ENCODE measurements at places on chromosomes 5 and 9.
A peak's percentile ranks its signal among the peaks of the same experiment; 100 is the strongest.

- DNase-seq, result no peak
Observed at GRCh38 chr5:159906463-159906862, 9.8 kb upstream of the ADRA1B start.

DNA sequence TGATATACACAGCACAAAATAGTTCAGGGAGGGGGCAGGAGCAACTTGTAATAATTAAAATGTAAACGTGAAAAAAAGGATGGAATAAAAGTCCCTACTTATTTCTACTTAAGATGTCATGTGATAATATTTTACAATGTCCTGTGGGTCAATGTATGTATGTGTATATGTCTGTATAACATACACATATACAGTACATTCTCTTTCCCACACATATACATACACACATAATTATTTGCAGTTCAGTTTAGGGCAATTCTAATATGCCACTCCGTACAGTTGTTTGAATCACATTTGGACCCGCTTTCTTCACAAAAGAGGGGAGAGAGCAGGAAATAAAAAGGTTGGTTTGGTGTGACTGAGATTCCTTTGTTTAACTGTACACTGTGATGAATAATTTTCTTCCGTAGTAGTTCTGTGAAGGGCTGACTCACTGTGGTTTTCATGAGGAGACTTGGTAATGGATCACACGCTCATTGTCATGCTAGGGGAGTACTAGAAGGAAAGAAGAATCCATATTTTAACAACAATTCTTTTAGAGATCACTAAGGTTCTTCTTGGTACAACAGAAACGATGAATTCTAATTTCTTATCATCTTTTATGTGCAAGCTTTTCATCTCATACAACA, 26.2 kb upstream of the ACOT12 start:
- DNase-seq, result no peak

- no peak for DNase-seq
Observed at GRCh38 chr9:1948541-1948940, 66.6 kb upstream of the SMARCA2 start.

DNA sequence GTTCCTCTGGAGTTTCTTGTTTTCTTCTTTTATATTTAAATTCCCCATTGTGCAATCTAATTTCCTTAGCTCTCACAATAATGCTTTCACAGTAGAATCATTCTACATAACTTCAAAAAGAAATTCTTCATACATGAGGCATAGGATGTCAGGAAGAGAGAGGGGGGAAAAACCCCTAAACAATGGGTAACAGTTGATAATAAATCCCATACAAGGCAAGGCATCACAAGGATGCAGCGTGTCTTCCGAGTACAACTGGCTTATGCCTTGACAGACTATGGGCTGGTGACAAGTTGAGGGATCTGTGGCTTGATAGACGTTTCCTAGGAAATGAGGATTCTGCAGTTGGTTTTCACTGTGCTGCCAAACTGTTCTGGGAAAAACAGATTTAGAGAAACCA, 247.4 kb downstream of the ARL15 start:
- DNase-seq, result no peak

DNA sequence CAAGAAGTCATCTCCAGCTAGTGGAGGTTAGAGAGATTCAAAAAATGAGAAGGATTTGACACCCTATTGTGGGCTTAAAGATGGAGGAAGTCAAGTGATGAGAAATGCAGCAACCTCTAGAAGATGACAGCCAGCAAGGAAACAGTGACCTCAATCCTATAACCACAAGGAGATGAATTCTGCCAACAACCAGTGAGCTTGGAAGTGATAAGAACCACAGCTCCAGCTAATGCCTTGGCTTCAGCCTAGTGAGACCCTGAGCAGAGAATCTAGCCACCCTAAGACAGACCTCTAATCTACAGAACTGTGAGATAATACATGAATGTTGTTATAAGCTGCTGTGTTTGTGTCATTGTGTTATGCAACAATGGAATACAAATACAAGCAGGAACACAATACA, 262.4 kb downstream of the GRIA1 start:
- DNase-seq, result no peak

GRCh38 chr5:136007271-136007670, 21.5 kb upstream of the TGFBI start:
- DNase-seq, result no peak

DNA sequence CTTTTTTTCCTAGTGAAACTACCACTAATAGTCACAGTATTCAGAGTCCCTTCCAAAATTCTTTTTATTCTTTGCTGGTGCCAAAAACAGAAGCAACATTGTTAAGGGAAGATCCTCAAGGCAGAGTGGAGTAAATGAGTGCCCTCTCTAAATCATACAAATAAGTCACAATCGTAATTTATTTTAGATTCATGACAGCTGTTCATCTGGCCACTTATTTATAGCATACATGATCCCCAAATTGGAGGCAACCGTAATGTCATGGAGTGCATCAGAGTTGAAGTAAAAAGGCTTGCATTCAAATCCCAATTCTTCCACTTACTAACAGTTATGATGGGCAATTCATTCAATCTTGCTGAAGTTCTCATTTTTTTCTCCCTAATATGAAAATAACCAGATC, 33.4 kb downstream of the POLK start:
- DNase-seq, result no peak

DNA sequence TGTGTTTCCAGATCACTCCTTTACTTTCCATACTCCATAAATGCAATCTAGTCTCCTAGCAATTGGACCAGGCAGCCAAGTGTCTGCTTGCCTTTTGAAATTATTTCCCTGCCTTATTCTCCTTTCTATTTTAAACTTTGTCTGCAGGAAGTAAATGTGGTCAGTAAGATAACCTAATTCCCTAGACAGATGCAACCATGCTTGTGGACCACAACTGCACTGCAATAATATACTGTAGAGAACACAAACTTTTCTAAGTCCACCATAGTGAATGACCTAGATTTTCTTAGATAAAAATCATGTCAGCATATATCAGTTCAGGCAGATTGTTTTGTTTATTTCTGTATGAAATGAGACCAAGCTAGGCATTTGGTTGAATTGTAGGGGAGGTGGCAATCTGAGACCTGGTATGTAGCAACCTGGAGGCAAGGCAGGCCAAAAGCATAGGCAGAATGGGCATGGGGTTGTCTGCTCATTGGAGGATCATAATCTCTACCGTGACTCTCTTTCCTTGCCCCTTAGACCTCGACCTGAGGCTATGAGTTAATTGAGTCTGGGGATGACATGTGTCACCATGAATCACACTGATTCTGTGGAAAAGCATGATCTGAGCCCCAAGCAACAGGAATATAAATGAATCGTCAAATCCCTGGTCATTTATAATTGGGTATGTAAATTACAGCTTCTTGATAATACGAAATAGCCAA, 20.7 kb downstream of the ACTL7B start:
- DNase-seq, result no peak

GRCh38 chr5:52870448-52870847, 82.7 kb downstream of the ITGA1 start:
- no peak for DNase-seq

DNA sequence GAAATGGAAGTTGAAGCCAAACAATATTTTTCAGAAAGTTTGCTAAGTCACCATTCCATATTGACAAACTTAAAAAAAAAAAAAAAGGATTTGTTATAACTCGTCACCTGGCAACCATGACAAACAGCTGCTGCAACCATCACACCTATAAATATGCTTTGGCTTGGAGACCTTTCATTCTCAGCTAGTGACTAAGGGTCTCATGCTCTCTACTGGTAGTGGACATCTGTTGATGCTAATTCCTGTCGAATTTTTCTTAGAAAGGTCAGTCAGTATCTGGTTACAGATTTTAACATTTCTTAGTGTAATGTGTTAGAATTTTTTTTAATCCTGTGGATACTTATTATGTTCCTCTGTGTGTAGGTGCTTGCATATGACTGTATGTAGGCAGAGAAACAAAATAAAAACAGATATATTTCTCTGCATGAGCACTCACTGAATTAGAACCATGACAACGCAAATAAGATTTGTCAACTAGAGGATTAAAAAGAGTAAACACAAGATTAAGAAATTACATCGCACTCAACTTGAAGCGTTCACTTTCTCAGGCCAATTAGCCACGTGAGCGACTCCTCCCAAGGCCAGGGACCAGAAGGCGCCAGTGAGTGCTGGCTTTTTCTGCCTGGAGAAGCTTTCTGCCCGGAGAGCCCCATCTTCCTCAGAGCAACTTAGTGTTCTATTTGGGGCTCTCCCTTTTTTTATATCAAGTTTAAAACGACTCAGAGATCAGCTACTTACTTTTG, 27.0 kb upstream of the ZNF622 start:
- DNase-seq, result peak; percentile 2

DNA sequence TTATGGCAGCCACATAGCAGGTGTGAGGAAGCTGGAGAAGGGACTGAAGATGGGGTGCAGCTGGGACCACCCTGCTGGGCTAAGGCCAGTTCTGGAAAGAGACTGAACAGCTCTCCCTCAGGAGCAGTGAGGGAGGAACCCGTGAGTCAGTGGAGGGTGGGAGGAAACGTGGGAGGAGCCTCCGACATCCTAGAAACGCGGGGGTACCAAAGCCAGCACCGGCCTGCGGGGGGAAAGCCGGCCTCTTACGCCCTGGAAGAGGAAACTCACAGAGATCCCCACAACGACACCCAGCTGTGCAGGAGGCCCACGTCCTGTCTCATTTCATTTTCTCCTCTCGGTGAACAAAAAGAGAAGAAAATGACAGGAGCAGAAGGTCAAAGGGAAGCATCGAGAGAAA, 185.8 kb upstream of the IRX4 start:
- DNase-seq, result no peak

- no peak for DNase-seq
Observed at GRCh38 chr5:154782812-154783592, 27.8 kb downstream of the LARP1 start.

DNA sequence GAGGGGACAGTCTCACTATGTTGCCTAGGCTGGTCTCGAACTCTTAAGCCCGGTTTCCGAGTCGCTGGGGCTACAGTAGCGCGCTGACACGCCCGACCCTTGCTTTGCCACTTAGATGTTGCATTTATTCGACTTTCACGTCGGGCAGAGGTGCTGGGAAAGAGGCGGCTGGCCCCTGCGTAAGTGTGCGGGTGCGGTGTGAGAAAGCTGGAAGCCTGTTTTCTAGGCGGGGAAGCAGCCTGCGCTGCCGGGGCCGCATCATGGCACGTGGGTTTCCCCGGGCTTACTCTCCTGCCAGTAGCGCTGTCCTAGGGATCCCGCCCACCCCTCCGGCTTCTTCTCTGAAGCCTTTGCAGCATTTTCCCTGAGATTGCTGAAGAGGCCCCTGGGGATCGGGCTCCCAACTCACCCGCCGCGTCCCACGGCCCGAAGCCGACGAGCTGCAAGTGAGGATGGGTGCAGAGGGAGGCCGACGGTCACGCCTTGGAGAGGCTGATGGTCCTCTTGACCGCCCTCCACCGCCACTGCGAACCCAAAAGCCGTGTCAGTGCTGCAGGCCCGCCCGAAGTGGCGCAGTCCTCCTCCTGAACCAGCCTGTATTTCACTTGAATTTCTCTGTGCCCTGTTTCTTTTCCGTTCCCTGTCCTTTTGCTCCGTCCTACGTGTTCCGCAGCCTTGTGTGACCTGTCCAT, 5.8 kb upstream of the TRIM41 start:
- no peak for DNase-seq

- DNase-seq, result no peak
Observed at GRCh38 chr5:92863666-92864065, 717.4 kb downstream of the NR2F1-AS1 start.

- DNase-seq, result no peak
Observed at GRCh38 chr5:135339623-135340022, 59.4 kb downstream of the MACROH2A1 start.

GRCh38 chr5:124089578-124089977, 577.6 kb downstream of the CSNK1G3 start:
- DNase-seq, result no peak

GRCh38 chr9:19935422-19935821, 146.6 kb upstream of the SLC24A2 start:
- DNase-seq, result peak; percentile 56

DNA sequence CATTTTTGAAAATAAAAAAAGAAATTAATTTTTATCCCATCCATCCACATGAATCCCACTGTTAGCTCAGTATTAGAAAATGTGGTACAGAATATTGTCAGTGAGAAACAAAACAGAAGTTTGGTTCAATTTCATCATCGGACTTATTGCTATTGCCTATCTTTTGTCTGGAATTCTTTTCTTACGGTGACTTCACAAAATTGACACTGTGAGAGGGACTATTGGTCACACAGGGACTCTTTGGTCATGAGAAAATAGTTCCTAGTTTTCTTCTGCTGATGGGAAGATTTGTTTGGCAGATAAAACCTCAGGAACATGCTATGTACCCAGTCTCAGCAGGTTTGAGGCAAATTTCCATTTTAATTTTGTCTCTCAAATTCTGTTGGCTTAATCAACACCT, 186.2 kb upstream of the ELL2 start:
- no peak for DNase-seq

GRCh38 chr9:137056739-137057415, 3.0 kb upstream of the ENTPD2 start:
- DNase-seq, result peak; percentile 82

GRCh38 chr5:76801159-76801802, 17.5 kb upstream of the F2RL1 start:
- no peak for DNase-seq

DNA sequence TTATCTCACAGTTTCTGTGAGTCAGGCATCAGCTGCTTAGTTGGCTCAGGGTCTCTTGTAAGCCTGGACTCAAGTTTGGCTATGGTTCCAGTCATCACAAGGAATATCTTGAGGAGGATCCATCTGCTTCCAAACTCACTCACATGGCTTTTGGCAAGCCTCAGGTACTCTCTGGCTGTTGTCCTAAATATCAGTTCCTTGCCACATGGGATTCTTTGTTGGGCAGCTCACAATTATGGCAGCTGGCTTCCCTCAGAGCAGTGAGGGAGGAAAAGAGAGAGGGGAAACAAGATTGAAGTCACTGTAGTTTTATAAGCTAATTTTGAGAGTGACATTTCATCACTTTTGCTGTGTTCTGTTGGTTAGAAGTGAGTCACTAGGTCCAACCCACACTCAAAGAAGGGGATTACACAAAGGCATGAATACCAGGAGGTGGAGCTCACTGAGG, 144.5 kb downstream of the GCNT1 start:
- no peak for DNase-seq

DNA sequence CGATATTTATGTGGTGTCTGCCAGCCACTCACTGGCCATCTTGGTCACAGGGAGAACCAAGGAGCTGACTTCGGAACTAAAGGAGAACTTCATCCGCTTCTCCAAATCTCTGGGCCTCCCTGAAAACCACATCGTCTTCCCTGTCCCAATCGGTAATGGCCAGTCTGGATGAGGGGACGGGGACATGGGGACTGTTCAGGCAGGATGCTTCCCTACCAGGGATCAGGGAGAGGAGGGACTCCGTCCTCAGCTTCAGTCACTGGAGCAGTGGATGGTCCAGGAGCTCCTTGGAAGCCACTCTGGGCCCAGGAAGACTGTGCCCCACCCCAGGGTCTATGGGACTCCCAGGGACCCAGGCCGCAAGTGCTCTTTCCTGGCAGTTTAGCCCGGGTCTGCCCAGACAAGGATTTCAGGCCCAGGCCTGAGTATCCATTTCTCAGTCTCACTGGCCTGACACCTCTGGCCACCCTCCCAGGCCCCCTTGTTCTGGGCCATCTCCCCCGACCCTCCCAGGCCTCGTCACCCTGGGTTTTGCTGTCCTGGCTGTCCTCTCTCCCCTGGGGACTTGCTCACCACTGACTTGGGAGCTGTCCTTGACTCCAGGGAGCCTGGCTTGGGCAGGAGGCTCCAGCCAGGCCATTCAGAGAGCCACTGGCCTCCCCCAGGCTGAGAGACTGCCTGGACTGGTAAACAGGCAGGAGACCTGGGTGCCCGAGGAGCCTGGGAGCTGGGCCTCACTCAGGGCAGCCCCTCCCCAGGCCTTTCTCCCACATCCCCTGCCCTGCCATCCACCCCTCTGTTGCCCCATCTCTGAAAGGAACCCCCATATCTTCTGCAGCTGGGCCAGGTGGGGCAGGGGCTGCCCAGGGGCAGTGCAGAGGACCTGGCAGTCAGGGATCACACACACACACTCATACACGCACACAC, 3.1 kb downstream of the LCN2 start:
- DNase-seq, result no peak
